Mesothelial cell of epicardium (in vitro differentiated cells): ENCODE measurements at places on chromosomes 12 and 14. TPM values are rescaled to one million over a fixed set of nuclear protein-coding genes. Genes with fewer than 3 reads are reported as not detected.

Gene RTN1
- 0.34 to 0.78 TPM (median 0.53 TPM) in 3 replicates for total RNA-seq

Gene CNTN1
- 17.8 to 22.4 TPM (median 20.7 TPM) in 3 replicates for total RNA-seq

Gene DEPDC4
- total RNA-seq: 3.6 to 6.5 TPM (median 4.2 TPM) in 3 replicates

Gene ATXN3
- total RNA-seq: 32.4 to 33.6 TPM (median 33.5 TPM) in 3 replicates

Gene SPIC
- not detected in 3 replicates for total RNA-seq

Gene LBHD2
- not detected in 3 replicates for total RNA-seq

Gene SFSWAP
- total RNA-seq: 73.0 to 77.9 TPM (median 76.9 TPM) in 3 replicates

Gene ACOT6
- not detected in 3 replicates for total RNA-seq

Gene SDR9C7
- 0.20 to 0.40 TPM (median 0.29 TPM) in 3 replicates for total RNA-seq

Gene ENDOU
- total RNA-seq: 0.11 to 0.51 TPM (median 0.29 TPM) in 3 replicates

Gene TBC1D30
- total RNA-seq: 2.8 to 3.7 TPM (median 3.1 TPM) in 3 replicates

Gene TBPL2
- total RNA-seq: not detected in 3 replicates

Gene REP15
- 2.2 to 2.4 TPM (median 2.3 TPM) in 3 replicates for total RNA-seq

DNA sequence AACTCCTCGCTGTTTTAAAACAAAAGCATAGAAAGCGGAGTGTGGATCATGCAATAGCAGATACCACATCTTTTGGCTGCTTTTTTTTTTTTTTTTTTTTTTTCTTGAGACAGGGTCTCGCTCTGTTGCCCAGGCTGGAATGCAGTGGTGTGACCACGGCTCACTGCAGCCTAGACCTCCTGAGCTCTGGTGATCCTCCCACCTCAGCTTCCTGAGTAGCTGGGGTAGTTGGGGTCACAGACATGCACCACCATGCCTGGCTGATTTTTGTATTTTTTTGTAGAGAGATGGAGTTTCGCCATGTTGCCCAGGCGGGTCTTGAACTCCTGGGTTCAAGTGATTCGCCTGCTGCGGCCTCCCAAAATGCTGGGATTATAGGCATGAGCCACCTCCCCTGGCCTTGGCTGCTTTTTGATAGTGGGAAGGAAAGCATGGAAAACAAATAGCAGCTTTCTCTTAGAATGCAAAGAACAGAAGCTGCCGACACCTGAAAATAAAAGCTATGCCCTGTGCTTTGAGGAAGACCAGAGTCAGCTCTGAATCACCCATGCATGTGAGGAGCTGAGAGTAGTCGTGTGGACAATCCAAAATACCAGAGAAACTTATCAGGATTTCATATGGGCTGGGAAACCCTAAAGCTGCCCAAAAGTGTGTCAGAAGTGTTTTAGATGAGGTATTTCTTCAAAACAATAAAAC, 3.6 kb upstream of the ELK3 start:
- DNase-seq: no peak
- H3K4me1 ChIP-seq: peaks cover 5% of the 10 kb centered on the region
- no peak overlapping the region for H3K27ac ChIP-seq
- H3K27me3 ChIP-seq: no peaks in the 10 kb centered on the region

- H3K4me3 ChIP-seq: peak overlapping the region; percentile 63
- no peaks in the 10 kb centered on the region for H3K36me3 ChIP-seq
- no peak overlapping the region for H3K27ac ChIP-seq
- peak; percentile 19 for DNase-seq
These were observed 441 bp downstream of the E2F7 start for GRCh38 chr12:77064896-77065360.

GRCh38 chr12:100141666-100141997, 1.0 kb downstream of the BLTP3B start:
- H3K4me3 ChIP-seq: peak overlapping the region; percentile 95
- H3K27me3 ChIP-seq: no peaks in the 10 kb centered on the region
- peaks cover 29% of the 10 kb centered on the region for H3K4me1 ChIP-seq
- DNase-seq: no peak

- no peak overlapping the region for H3K4me3 ChIP-seq
- H3K27ac ChIP-seq: no peak overlapping the region
- no peaks in the 10 kb centered on the region for H3K27me3 ChIP-seq
- no peak for DNase-seq
These were observed 130.1 kb downstream of the SAMD4A start for GRCh38 chr14:54697001-54697400.

- H3K27ac ChIP-seq: no peak overlapping the region
- no peak overlapping the region for H3K4me3 ChIP-seq
- H3K4me1 ChIP-seq: no peaks in the 10 kb centered on the region
These were observed 200.2 kb downstream of the ADGRD1 start for GRCh38 chr12:131153956-131154355.

DNA sequence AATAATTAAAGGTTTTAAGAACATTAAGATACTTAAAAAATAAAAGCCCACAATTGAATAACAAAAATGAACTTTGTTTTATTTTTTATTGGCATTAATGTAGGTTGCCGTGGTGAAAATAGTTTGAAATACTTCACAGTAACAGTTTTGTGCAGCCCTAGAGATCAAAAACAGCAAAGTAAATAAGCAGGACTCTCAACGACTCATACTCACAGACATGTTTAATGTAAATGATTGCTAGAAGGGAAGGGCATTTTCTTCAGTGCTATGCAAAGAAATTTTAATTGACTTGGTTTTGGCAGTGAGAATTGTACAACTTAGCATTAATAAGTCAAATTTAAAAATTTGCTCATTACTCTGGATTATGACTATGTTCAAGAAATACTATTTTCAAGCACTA, 16.0 kb downstream of the TRMT5 start:
- no peak for DNase-seq
- H3K4me1 ChIP-seq: peaks cover 6% of the 10 kb centered on the region
- no peak overlapping the region for H3K27ac ChIP-seq
- no peaks in the 10 kb centered on the region for H3K27me3 ChIP-seq

DNA sequence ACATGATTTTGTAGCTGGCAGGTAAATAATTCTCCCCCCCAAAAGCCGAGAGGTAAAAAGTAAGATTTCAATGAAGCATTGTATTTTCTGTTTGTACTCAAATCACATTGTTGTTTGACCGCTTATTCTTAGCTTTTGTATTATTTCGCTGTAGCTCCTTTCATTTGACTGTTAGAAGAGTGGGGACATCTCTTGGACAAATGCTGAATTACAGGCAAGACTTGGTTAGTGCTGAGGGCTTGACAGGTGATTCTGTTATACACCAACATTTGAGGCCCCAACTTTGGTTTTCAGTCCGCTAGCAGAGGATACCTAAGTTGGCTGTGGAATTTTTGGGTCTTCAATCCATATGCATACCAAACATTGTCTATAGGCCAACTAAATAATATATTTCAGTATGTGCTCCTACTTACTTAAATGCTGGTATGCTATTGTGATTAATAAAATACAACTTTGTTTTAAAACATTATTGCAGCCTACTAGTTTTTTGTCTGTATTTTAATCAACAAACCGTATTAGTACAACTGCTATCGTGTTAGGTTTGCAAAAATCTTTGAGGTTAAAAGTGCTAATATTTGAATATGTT, 102.2 kb downstream of the ERC1 start:
- H3K27ac ChIP-seq: no peak overlapping the region
- DNase-seq: no peak
- H3K27me3 ChIP-seq: no peaks in the 10 kb centered on the region
- H3K36me3 ChIP-seq: no peaks in the 10 kb centered on the region

DNA sequence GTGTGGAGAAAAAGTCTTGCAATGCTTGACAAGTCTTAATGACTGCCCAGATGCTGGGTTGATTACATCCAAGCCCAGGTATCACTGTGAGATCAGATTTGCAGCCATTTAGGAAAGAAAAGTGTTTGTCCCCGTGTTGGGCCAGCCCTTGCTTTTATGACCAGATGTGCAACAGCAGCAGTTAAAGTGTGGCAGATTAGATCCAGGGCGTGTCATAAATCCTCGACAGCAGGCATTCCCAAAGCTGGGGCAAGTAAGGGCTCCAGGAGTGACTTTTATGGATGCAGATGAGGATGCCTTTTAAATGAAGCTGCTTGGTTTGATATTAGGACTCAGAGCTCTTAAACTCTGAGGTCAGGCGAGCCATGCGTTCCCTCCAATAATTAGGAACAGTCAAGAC, 1.7 kb downstream of the SMOC1 start:
- no peak overlapping the region for H3K27ac ChIP-seq
- peaks cover 9% of the 10 kb centered on the region for H3K4me1 ChIP-seq
- no peaks in the 10 kb centered on the region for H3K36me3 ChIP-seq

DNA sequence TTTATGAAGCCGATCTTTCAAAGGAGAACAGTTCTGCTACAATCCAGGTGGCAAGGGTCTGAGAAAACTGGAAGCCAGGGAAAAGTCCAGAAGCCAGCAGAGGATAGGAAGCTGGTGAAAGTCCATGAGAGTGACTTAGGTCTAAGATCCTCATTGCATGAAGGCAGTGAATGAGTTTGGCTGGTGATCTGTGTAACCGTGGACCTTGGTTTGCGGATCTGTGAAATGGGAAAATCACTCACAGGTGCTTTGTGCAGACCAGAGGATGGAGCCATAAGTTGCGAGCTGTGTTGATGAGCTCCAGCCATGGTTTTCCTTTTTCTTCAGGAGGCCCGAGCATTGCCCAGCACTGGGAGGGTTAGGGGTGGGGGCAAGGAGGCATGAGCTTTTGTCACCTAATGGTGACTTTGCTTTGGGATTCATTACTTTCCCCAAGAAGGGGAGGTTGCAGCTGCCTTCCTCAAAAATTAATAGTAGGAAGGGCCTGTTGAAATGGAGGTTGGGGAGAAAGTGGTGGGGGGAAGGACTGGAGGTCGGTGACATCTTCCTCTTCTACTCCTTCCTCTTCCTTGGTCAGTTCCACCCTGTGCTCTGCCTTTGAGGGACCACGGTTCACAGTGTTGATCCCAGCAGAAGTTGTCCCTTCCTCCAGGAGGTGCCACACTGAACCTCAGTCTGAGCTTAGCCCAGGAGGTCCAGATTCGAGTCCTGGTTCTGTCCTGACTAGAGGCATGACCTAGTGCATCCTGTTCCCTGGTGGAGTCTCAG, 20.3 kb upstream of the SERPINA6 start:
- no peak for DNase-seq
- H3K4me1 ChIP-seq: peaks cover 5% of the 10 kb centered on the region
- H3K27ac ChIP-seq: no peak overlapping the region
- no peaks in the 10 kb centered on the region for H3K36me3 ChIP-seq
- peaks cover 27% of the 10 kb centered on the region for H3K27me3 ChIP-seq

GRCh38 chr14:99481745-99482099, 513 bp downstream of the CCNK start:
- H3K4me3 ChIP-seq: peak overlapping the region; percentile 98
- peaks cover 44% of the 10 kb centered on the region for H3K4me1 ChIP-seq
- no peaks in the 10 kb centered on the region for H3K36me3 ChIP-seq

DNA sequence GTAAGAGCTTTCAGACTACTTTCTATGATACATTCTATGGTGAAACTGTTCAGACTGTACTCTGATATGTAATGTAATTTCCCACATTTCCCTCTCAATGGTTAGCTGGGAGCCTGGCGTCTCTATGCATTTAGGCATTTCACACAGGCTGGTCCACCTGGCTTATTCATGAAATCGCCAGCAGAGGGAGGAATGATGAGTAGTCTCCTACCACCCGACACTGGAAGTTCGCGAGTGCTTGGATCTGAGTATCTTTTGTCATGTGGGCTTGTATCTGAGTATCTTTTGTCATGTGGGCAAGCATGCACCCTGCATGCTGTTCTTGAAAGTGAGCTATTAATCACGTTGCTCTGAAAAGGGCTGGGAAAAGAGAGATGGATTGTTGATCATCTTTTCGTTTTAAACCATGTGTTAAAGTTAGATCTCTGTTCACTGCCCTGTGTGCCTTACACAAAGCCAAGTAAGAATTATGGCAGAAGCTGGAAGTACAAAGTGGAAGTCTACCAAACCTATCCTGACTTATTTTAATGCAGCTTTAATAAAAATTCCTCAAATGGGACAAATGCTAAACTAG, 235.0 kb downstream of the ATP23 start:
- H3K4me1 ChIP-seq: peaks cover 5% of the 10 kb centered on the region
- DNase-seq: peak; percentile 52
- H3K36me3 ChIP-seq: no peaks in the 10 kb centered on the region
- peaks cover 46% of the 10 kb centered on the region for H3K27me3 ChIP-seq
- no peak overlapping the region for H3K4me3 ChIP-seq

GRCh38 chr12:66717036-66717673, 38.3 kb upstream of the GRIP1 start:
- H3K27me3 ChIP-seq: no peaks in the 10 kb centered on the region
- H3K4me1 ChIP-seq: no peaks in the 10 kb centered on the region
- no peak overlapping the region for H3K4me3 ChIP-seq
- H3K27ac ChIP-seq: no peak overlapping the region
- DNase-seq: no peak
- H3K36me3 ChIP-seq: peaks cover 1% of the 10 kb centered on the region

DNA sequence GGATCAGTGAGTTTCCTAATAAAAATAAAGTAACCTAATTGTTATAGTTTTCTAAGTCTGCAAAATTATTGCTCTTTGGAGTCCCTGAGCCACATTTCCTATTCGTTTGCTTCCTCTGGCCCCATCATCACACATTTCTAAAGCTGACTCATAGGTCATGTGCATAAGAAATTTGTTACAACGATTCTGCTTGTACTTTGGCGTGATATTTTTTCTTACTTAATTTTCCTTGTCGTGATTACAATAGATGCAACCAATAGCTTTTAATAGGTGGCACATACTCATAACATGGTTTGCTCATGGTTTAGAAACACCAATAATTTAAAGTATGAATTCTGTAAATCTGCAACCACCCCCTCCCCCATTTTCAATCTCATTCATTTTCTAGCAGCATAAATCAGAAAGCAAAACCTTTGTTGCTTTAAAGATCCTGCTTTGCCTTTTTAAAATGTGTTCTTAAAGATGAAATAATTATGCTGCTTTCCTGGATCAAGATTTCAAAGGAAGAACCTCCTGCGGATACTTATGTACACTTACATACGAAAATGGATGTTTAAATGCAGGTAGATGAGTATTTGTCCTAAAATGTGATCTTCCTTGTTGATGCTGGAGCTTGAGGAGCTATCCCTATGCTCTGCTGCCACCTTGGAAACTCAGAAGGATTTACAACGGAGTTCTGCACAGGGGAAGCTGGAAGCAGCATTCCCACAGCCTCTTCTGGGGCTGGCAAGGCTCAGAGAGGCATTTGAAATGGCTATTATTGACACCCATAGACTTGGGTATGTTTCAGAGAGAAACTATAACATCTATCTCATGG, 1.7 kb upstream of the FLRT2 start:
- DNase-seq: no peak
- no peaks in the 10 kb centered on the region for H3K36me3 ChIP-seq
- H3K4me3 ChIP-seq: peak overlapping the region; percentile 93
- peak overlapping the region; percentile 85 for H3K27ac ChIP-seq
- no peaks in the 10 kb centered on the region for H3K27me3 ChIP-seq
- peaks cover 39% of the 10 kb centered on the region for H3K4me1 ChIP-seq

DNA sequence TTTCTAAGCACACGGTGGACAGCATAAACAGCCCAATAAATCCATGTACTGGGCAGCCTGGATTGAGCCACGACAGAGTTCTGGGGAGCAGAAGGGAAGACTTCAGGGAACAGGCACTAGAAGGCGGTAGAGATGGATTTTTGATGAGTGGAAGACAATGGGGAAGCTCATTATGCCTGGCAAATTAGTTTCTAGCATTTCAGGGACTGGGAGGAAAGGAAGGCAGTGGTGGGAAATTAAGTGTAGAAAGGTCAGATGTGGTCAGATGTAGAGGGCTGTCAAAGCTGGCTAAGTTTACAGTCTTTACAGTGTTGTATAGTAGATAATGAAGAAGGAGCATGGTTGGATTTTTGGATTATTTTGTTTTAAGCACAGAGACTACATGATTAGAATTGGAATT, 9.2 kb downstream of the EGLN3 start:
- peaks cover 47% of the 10 kb centered on the region for H3K4me1 ChIP-seq
- H3K4me3 ChIP-seq: no peak overlapping the region
- no peaks in the 10 kb centered on the region for H3K36me3 ChIP-seq
- H3K27me3 ChIP-seq: peaks cover 1% of the 10 kb centered on the region
